ENCODE measurements at places on chromosomes 5 and 9.

DNA sequence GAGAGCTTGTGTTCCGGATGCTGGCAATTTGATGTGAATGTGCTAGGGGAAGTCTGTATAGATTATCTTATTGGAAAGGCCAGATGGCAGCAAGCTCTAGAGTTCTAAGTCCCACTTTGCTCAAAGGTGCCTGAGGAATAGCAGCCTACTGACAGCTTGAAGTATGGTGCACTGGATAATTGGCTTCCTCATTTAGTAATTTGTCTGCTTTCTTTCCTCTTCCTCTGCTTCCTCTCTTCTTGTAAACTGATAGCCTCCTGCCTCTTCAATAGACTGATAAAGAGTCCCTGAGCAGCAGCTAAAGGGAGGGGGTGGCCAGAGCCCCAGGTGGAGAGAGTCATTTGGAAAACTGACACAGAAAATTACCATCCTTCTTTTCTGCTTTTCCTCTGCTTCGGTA, 177.3 kb downstream of the FGF1 start:
- DNase-seq, result no peak

- DNase-seq, result no peak
These were observed 128.9 kb downstream of the ERCC6L2 start for GRCh38 chr9:96004379-96004778.

DNA sequence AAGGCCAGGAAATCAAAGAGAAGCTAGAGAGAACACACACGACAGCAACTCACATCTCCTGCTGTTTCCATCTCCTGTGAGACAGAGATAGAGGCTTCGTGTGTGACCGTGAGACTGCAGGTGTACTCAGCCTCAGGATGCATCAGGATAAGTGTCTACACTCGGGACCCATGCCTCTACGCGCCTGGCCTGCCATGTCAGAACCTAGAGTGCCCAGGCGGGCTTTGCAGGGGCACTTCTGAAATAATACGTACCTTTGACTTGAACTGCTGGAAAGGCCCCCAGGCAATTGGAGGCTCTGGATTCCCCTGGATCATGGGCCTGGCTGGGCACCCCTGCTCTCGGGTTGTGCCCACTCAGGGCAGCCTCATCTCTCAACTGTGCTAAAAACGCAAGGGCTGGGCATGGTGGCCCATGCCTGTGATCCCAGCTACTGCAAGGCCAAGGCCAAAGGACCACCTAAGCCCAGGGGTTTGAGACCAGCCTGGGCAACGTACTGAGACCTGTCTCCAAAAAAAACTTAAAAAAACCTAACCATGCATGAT, 13.0 kb downstream of the CLPTM1L start:
- DNase-seq, result peak; percentile 20

DNA sequence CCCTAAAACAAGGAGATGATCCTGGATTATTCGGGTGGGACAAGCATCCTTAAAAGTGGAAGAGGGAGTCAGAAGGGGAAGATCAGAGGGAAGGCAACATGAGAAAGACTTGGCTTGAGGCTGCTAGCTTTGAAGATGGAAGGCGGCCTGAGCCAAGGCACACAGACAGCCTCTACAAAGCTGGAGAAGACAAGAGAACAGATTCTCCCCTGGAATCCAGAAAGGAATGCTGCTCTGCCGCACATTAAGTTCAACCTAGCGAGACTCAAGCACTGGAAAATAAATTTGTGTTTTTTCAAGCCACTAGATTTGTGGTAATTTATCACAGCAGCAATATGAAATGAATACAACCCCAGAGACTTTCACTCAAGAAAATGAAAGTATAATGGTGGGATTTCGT, 17.9 kb downstream of the SLC36A3 start:
- DNase-seq, result no peak

- no peak for DNase-seq
These were observed 243.8 kb downstream of the BNC2 start for GRCh38 chr9:16626577-16627130.

DNA sequence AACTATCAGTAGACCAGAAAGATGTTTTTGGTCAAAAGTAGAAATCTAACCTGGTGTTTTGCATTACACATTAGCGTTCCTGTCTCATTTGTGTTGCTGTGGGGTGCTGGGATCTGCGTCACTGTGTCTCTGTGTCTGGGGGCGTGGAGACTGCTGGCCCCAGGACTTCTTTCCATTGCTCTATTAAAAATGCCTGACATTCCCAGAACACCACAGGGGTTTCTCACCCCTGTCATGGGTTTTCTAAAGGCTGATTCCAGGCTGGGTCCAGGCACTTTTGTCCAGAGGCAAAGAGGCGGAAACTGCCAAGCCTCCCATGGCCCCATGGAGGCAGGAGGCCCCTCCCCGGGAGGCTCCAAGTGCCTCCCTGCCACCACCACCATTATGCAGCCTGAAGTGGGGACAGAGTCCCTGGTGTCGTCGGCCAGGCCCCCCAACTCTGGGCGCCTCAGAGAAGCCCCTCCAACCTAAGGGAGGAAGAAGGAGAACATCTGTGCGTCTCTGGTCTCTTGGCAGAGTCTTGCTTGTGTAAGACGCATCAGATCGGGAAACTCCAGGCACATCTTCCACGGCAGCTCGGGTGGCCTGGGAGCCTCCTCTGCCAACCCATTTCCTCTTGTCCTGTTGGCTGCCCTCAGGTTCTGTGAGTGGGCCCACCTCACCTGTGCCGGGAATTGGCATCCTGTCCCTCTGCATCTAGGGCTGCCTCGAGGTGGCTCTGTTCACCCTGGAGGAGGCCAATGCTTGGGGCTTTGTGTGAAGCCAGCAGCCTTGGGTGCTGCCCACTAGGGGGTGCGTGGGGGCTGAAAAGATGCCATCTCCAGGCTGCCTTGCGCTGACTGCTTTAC, 13.8 kb upstream of the PLEKHG4B start:
- peak; percentile 50 for DNase-seq

- no peak for DNase-seq
These were observed 153.9 kb upstream of the GNA14 start for GRCh38 chr9:77802064-77802463.

DNA sequence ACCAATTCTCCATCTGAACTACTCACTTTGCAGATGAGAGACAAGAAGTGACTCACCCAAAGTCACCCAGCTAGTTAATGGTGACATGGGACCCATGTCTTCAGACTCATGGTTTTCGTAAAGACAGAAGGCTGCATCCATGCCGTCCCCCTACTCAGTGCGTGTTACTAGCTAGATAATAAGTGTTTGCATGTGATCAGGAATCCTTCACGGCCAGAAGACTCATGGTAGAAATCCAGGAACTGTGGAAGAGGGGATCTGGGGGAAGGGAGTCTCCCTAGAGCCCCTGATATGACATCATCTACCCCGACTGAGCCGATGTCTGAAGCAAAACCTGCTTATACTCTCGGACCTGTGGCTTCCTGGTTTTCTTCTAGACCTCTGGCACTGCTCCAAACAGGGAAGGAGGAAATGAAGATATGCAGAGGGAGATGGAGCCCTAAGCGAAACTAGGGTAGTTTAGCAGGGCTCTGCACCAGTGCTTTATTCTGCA, 3.3 kb downstream of the RNF183 start:
- no peak for DNase-seq

DNA sequence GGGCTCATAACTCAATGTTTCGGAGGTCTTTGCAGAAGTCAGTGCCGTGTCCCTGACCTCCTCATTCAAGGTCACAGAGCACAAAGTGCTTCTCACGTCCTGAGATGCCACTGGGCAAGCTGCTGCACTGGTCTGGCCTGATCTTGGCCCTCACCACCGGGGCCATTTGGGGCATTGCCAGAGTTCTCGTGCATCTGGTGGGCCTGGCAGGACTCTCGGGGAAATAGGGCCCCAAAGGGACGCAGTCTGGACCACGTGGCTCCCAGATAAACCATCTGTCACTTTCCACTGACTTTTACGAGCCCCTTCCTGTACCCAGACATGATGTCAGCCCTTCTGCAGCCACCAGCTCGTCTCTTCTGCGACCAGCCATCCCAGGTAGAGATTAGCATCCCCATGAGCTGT, 54.8 kb downstream of the HRH2 start:
- peak; percentile 4 for DNase-seq
